ENCODE measurements at places on chromosomes 2 and 18.

GRCh38 chr2:23557455-23557854 is 172.5 kb downstream of the KLHL29 start:
- no peak for DNase-seq

DNA sequence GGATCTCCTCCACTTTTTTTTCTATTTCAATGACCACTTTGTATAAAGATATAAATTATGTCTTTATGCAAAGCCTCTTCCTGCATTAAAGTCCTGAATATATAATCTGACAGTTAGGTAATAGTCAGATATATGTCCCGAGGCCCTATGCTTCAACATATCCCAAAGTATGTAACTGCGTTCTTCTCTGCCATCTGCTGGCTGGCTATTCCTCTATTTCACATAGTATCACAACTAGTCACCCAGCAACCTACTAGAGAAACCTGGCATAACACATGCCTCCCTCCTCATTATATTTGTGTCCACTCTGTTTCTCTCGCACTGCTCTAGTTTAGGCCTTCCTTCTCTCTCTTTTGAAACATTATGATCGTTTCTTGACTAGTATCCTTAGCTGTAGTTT is 640.8 kb downstream of the DPP10 start:
- no peak for DNase-seq

DNA sequence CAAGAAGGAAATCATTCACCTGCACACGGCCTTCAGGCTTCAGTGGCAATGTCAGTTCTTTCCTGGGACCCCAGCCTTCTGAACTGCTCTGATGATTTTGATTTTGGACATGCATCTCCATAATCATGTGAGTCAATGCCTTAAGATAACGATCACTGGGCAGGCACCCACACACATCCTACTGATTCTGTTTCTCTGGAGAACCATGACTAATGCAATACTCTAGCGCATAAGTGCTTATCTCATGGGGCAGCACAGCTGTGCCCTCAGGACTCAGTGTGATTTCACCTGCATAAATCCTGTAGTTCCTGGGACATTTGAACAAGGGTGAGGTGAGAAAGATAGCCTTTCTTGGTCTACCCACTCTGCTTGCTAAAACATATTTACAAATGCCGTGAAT is 144.6 kb downstream of the AKAIN1 start:
- no peak for DNase-seq

DNA sequence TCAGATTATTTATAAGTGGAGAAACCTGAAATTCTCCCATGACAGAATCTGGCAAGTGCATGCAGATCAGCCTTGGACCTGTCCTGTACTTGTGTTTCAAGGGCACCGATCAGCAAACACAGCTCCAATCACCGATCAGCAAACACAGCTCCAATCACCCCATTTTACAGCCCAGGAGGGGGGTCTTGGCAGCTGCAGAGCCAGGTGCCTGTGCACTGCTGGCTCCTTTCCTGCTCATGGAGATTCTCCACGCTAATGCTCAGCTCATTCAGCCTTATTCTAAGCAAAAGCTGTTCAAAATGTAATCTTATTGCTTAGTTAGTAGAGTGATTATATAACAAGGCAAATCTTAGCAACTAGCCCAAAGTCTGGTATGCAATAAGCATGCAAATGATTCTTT is 623.1 kb upstream of the HS6ST1 start:
- no peak for DNase-seq

GRCh38 chr2:12155303-12156051 is 409.0 kb downstream of the LPIN1 start:
- no peak for DNase-seq

DNA sequence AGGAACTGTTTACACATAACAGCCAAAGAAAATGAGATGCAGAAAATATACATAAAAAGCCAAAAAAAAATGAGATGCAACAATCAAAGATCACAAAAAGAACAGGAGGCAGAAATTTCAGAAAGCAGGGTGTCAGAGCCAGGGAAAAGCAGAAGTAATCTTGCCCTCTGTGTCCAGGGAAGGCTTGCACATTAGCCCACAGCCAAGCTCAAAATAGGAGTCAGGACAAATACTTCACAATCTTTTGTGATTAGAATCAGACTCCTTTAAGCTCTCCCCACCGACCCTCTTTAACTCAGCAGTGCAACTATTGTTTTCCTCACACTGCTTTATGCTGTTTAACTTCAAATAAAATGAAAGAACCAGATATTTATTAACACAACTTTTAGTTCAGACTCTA is 34.6 kb downstream of the IAH1 start:
- DNase-seq = no peak

DNA sequence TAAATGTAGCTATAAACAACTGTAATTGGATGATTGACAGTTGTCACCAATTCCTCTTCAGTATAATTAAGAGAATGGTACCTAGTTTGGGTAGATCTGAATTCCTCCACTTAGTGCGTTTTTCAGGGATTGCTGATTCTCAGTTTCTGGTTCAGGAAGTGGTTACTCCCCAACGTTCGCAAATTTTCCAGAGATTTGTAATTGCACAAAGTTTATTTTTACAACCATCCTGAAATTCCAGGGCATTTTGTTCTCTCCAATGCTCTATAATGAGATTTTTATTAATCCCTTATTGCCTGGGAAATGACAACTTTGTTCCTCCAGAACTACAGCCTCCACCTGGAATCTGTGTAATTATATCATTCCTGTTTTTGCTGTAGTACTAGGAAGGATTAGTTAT is 710.6 kb upstream of the ZEB2 start:
- no peak for DNase-seq

- DNase-seq = no peak
Observed at GRCh38 chr2:46414701-46415100, 64.7 kb upstream of the TMEM247 start.

GRCh38 chr2:45962177-45962921 is 310.9 kb downstream of the PRKCE start:
- no peak for DNase-seq

- no peak for DNase-seq
Observed at GRCh38 chr2:183059561-183059960, 19.0 kb upstream of the DUSP19 start.

DNA sequence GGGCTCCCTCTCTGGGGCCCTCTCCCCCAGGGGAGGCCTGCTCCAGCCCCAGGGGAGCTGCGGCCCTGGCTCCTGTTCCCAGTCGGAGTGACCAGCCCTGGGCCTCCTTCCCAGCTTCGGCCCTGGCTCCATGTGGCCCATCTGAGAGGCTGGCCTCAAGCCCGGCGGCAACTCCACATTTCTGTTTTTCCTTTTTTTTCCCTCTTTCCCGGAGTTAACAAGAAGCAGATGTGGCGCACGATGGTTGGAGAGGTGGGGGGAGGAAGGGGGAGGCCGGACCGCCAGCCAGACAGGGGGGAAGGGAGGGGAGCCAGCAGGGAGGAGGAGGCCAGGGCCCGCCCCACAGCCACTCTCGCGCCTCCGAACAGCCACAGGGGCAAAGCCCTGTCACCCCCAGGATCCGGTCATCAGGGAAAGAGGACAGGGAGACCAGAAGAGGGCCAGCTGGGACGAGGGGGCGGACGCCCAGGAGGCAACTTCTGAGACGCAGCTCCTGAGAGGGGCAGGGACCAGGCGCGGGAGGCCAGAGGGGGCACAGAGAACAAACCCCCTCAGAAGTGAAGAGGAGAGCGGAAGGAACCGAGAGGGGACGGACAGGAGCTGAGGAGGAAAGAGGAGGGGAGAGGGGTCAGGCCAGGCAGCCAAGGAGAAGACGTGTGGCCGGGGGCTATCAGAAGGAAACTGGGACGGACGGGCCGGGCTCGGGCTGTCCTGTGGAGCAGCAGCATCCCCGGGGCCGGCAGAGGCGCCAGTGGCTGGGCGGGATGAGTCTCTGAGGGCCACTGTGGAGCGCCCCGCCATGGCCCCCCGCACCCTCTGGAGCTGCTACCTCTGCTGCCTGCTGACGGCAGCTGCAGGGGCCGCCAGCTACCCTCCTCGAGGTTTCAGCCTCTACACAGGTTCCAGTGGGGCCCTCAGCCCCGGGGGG is at the start of gene EMILIN1:
EMILIN1 (plus strand) TSS at position 349 of the 928 bp plus-strand sequence; CDS start at position 800, 451 bp downstream.
- DNase-seq = no peak

DNA sequence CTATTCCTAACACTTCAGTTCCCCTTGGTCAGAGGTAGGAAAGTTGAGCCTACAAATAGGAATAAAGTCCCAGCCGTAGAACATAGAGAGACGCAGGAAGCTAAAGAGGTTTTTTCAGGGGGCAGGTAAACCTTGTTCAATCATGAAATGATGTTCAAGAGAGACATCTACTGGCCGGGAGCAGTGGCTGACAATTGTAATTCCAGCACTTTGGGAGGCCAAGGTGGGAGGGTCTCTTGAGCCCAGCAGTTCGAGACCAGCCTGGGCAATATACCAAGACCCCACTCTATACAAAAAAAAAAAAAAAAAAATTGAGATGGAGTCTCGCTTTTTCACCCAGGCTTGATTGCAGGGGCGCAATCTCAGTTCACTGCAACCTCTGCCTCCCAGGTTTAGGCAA is 66.7 kb upstream of the DNAJC10 start:
- DNase-seq = no peak

DNA sequence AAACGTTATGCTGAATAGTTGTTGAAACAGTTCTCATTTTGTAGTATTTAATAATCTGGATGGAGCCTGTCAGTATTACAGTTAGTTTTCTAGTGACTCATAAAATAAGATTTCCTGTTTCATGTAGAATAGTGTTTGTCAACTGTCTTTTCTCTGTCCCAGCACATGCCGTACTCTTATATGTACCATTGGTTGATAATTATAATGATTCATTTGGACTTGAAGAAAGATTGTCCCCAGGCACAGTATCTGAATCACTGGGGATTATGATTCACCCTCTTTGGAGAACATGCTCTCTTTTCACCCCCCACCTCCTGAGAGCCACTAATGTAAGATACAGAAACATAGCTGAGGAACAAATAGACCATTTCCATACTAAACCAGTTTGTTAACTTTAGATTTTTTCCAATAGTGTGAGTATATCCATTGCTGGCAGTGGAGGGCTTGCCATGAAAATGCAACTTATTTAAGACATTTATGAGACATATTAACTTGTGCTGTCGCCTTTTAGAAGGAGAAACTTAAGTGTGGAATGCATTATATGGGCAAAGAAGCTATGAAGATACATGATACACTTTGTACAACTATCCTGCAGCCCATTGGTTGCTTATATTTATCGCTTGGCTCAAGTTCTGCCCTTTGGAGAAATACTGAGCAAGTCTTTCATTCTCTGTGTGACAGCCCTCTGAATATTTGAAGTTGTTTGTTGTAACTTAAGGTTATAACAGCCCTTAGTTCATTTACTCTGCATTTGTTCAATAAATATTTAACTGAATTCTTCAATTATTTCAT is 12.4 kb downstream of the COPS8 start:
- DNase-seq = no peak

DNA sequence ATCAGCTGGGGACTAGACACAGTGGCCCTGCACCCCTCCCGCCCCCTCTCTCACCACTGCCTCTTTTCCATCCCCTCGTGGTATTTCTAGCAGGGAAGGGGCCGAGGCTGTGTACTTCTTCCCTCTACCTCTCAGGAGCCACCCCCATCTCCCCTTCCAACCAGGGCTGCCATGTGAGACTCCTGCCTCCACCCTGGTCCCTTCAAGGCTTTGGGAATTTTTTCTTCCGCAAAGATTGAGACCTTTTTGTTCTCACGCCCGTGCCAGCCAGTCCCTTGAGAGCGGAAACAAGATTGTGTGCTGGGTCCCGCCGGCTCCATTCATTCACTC is 39.1 kb downstream of the LPIN1 start:
- no peak for DNase-seq

GRCh38 chr2:84874381-84875212 is 6.3 kb downstream of the TRABD2A start:
- DNase-seq = no peak

DNA sequence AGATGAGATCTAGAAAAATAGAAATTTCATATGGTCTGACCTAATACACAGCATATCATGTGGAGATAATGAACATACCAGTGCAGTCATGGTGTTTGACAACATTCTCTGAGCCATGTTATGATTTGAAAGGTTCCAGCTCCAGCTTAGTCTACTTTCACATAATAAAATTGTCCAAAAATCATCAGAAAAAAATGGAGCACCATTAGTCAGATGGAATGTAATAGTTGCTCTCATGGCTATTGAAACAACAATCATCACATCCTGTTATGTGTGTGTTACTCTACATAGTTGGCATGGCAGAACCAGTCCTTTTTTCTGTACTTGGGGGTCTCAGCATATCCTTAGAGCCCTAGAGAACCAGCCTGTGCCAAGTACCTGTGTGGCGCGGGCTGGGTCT is 678.9 kb upstream of the FANCL start:
- DNase-seq = no peak

GRCh38 chr2:40874380-40874779 is 422.5 kb upstream of the SLC8A1 start:
- no peak for DNase-seq

DNA sequence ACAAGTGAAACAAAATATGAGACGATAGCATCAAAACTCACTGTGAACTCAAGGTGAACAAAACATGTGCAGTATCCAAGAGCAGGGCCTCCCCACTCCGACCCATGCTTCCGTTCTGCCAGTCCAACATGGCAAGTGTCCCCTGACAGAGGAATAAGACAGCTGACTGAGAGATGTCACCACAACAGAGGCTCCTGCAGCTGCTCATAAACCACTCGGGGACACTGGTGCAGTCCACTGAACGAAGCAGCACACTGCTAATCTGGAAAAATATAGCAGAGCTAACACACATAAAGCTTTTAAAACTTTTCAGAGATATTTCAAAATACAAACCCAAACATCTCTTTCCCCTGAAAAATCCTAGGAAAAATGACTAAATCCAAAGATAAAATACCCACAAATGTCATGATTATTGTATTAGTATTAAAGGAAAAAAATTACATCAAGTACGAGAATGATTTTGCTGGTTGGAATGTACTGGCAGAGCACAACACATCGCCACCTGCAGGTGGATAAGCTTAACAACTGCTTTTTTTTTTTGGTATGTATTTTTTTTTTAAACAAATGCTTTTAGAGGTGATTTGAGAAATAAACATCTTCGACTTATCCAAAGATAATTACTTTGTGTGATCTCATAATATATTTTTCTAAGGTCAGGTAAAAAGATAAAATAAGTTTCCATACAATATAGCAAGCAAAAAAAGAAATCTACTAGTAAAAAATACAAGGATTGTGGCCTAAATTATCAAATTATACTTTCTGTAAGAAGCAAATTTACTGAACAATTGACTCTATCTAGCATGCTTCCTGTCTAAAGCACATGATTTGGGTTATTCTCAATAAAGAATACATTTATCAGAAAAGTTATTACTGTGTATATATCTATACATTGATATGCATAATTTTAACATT is 18.6 kb downstream of the THADA start:
- DNase-seq = no peak

GRCh38 chr2:52311862-52312261 is 1279.9 kb upstream of the NRXN1 start:
- DNase-seq = no peak

GRCh38 chr18:7760967-7761948 is 194.1 kb downstream of the PTPRM start:
- DNase-seq = no peak

GRCh38 chr18:33957707-33958106 is 267.0 kb downstream of the NOL4 start:
- DNase-seq = no peak

GRCh38 chr18:62693659-62694058 is 21.7 kb upstream of the PHLPP1 start:
- no peak for DNase-seq
